Stimulated activated CD4-positive, alpha-beta T cell treated with anti-CD3 and anti-CD28 coated beads, Interleukin-4, amount 100 ng/mL, for 24 hours (primary cell): ENCODE measurements at places on chromosomes 16 and 17.

- DNase-seq: no peak
Observed at GRCh38 chr17:41484920-41485904, 4.3 kb upstream of the KRT35 start.

GRCh38 chr16:71709229-71709781, 15.2 kb downstream of the PHLPP2 start:
- DNase-seq: no peak

- DNase-seq: no peak
Observed at GRCh38 chr16:79794941-79795340, 194.4 kb upstream of the MAF start.

DNA sequence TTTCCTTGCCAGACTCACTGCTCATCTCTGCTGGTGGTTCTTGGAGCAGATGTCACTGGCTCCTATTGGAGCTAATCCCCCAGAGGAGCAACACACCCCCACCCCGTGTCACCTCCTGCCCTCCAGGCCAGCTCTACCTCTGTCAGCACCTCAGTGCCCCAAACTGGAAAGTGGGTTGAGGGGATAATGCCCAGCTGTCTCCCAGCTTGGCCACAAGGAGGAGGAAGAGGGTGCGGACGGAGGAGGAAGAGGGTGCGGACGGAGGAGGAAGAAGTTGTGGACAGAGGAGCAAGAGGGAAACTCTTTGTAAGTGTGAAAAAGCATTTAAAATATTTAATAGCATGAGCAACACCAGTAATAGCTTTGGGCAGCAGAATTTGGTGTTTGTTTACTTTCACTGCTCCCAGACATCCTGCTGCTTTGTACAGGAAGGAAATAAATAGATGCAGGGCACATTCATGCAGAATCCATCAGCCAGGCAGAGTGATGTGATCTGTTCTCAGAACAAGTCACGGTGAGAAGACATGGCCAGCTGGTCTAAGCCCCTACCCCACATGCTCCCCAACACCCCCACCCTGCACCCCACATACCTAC, 82.5 kb downstream of the C17orf67 start:
- DNase-seq: no peak

- no peak for DNase-seq
Observed at GRCh38 chr17:39244016-39244599, 18.4 kb upstream of the STAC2 start.

GRCh38 chr17:70074956-70075355, at the start of gene KCNJ16:
Gene KCNJ16 (plus strand): TSS chr17:70075225. CDS start chr17:70132088, 56,863 bp downstream.
- DNase-seq: no peak
